Frontal cortex (tissue), 4 donors: ENCODE measurements at places on chromosomes 1 and 21. TPM values are rescaled to one million over a fixed set of nuclear protein-coding genes. Genes with fewer than 3 reads are reported as not detected.

The KRTAP13-4 gene
- not detected for total RNA-seq

The S100A14 gene
- not detected for total RNA-seq

The FCAMR gene
- total RNA-seq = not detected

The CD101 gene
- total RNA-seq = 0.82 TPM

The MARK1 gene
- 62.4 TPM for total RNA-seq

The TESK2 gene
- 0.82 TPM for total RNA-seq

The FMN2 gene
- 60.7 TPM for total RNA-seq

The LPAR3 gene
- 0.82 TPM for total RNA-seq

The TGFB2 gene
- total RNA-seq = 19.6 TPM

The DNTTIP2 gene
- total RNA-seq = 20.8 TPM

The C1orf185 gene
- not detected for total RNA-seq

The PINK1 gene
- total RNA-seq = 119 TPM

The RASAL2 gene
- 28.9 TPM for total RNA-seq

The DEPDC1 gene
- total RNA-seq = 2.4 TPM

The RGS18 gene
- 0.41 TPM for total RNA-seq

The SLC44A3 gene
- total RNA-seq = 1.2 TPM

The HMGN1 gene
- total RNA-seq = 143 TPM

The MAN1C1 gene
- total RNA-seq = 5.3 TPM

The KCNC4 gene
- total RNA-seq = 2.4 TPM

The KMO gene
- 0.82 TPM for total RNA-seq

The AHCTF1 gene
- 43.6 TPM for total RNA-seq

The PUSL1 gene
- total RNA-seq = 6.5 TPM

The KLF17 gene
- total RNA-seq = under 0.01 TPM

The FCGR3A gene
- total RNA-seq = 2.9 TPM

The C21orf91 gene
- 13.5 TPM for total RNA-seq

The YBX1 gene
- total RNA-seq = 1,693 TPM

The OR2AK2 gene
- 0.41 TPM for total RNA-seq

The LDLRAD1 gene
- total RNA-seq = not detected

The BACE2 gene
- total RNA-seq = 10.2 TPM
